ENCODE measurements at places on chromosomes 16 and 17.

DNA sequence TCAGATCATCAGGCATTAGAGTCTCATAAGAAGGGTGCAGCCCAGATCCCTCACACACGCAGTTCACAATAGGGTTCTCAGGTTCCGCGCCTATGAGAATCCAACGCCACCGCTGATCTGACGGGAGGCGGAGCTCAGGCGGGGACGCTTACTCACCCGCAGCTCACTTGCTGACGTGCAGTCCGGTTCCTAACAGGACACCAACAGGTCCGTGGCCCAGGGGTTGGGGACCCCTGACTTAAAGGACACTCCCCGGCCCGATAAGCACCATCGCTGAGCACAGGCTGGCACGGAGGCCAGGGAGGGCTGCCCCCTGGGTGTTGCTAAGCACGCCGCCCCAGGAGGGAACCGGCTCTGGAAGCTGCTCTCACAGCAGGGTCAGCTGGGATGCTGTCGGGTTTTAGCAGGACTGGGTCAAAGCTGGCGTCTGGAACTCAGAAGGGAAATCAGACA is 30.1 kb upstream of the BAHCC1 start:
- DNase-seq: peak; percentile 57

- DNase-seq: no peak
Measured at GRCh38 chr17:27209316-27209715, 84.6 kb upstream of the WSB1 start.

DNA sequence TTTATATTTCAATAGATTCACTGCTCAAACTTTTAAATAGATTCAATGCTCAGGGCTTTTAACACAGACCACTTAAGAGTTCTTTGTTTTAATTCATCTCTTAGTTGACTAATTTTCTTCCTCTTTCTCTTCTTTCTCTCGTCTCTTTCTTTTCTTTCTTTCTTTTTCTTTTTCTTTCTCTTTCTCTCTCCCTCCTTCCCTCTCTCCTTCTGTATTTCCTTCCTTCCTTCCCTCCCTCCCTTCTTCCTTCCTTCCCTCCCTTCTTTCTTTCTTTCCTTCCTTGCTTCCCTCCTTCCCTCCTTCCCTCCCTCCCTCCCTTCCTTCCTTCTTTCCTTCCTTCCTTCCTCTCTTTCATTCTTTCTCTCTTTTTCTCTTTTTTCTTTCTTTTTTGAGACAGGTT is 104.4 kb downstream of the LYRM1 start:
- DNase-seq: no peak

GRCh38 chr17:12631076-12631475 is 34.6 kb upstream of the MYOCD start:
- DNase-seq: peak; percentile 24

GRCh38 chr16:878072-878784 is 77.7 kb upstream of the GNG13 start:
- DNase-seq: peak; percentile 44

DNA sequence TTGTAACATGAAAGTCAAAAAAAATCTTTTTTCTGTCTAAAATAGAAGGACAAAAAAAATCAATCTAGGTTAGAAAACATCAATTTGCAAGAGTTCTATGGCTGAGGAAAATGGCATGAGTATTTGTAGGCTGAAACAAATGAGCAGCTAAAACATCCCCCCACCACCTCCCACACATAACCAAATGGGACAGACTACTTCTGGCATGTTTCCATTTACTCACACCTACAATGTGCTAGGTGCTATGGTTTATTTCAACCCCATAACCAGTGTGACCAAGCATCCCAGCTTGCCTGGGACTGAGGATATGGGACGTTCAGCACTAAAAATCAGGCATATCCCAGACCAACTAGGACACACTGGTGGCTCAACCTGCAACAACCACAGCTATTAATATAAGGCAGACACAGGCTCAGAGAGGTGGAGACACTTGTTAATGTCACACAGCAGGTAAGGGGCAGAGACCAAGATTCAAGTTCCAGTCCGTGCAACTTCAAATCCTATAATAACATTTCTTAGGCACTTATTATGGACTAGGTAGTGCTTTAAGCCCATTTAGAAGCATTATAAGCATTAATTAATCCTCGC is 96.0 kb downstream of the XYLT1 start:
- no peak for DNase-seq

GRCh38 chr16:6122401-6122800 is 1024.8 kb upstream of the EEF2KMT start:
- no peak for DNase-seq

DNA sequence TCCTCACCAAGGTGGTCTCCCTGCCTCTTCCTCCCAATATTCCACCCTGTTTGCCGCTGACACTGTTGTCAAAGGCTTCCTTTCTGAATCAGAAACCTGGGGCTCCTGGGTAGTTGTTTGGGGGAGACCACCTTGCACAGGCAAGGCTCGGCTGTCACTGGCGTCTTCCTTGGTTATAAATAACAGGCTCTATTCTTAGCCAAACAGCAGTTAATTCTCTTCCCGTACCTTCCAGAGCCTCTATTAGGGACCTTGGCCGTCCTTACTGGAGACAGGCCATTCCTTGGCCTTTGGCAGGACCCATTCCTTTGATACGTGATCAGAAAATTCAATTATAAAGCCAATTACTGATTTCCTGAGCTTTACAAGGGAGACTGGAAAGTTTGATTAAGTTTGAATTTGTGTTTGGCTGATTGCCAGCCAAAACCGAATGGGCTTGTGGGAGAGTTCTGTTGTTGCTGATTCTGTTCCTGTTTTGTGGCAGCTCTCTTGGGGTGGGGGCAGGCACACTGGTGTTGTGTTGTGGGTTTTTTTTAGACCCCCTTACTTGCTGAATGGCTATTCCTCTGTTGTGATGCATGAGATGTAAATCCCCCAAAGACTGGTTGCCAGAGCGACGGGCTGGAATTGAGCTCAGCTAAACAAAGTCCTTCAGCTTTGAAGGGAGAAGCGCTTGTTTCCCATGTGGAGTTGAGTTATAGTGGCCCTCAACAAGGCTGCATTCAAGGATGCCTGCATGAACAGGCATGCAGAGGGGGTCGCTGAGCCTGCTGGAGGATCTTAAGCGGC is 104.6 kb downstream of the GNAO1 start:
- peak; percentile 22 for DNase-seq

DNA sequence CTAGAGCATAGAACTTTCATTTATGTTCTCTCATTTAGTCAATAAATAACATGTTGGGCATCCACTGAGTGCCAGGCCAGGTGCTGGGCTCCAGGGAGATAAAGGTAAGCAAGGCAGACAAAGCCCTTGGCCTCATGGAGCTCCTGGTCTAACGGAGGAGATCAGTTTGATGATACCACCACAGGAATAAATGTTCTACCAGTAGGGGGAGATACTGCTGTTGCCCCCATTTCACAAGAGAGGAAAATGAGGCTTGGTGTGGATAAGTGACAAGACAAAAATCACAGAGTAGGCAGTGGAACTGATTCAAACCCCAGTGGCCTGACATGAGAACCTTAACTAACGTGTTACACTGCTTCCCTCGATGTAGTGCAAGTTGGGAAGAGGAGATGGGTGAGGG is 80.4 kb upstream of the ERCC4 start:
- no peak for DNase-seq

DNA sequence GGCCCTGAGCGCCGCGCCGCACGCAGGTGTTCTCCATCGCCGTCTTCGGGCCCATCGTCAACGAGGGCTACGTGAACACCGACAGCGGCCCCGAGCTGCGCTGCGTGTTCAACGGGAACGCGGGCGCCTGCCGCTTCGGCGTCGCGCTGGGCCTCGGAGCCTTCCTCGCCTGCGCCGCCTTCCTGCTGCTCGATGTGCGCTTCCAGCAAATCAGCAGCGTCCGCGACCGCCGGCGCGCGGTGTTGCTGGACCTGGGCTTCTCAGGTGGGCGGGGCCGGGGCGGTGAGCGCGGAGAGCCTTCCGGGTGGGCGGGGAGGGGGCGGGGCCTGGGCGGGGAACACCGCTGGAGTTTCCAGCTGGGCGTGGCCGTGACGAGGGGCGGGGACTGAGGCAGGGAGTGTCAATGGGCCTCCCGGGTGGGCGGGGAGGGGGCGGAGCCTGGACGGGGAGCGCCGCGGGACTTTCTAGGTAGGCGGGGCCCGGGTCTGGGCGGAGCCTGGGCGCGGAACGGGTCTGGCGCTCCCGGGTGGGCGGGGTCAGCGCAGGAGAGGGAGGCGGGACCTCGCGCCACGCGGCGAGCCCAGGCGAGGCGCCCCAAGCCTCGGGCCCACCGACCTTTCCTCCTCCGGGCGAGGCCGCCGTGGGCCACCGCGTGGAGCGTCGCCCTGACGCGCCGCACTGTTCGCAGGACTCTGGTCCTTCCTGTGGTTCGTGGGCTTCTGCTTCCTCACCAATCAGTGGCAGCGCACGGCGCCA is 2.4 kb downstream of the SYNGR3 start:
- peak; percentile 92 for DNase-seq

GRCh38 chr17:29885031-29885640 is 44.9 kb downstream of the SSH2 start:
- DNase-seq: no peak

GRCh38 chr16:27362570-27363245 is 39.3 kb upstream of the IL21R start:
- no peak for DNase-seq

GRCh38 chr16:89641458-89642119 is 15.9 kb downstream of the CHMP1A start:
- no peak for DNase-seq

DNA sequence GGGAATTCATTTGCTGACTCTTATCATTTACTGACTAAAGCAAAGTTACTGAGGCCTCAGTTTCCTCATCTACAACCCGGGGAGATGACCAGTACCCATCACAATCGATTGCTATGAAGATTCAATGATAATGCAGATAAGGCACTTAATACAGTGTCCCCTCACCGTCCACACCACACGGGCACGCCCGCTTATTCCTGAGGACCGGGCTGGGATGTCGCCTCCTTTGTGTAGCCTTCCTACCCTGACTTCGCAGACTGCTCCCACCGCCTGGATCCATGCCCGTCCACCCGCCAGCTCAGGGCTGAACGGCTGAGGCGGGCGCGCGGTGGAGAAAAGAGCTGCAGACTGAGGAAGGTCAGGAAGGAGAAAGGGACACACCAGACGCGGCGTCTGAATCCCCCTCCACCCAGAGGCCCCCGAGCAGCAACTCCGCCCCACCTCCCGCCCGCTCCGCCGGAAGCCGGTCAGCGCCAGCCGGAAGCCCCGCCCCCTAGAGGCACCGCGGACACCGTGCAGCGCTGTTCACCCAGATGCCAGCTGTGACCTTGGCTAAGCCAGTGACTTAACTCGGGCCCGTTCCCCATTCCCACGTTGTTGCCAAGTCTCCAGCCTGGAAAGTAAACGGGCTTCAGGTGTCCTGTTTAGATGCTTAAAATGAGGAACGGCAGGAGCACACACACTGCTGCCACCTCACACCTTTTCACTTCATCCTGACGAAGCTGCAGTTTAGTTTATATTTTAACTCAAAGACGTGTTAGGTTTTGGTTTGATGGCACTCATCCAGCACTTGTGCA is at the start of gene KRABD2:
Gene KRABD2 (minus strand): TSS at position 434 of the 797 bp plus-strand sequence.
- peak; percentile 81 for DNase-seq

Data from fibroblast of skin of right quadriceps (primary cell).